ENCODE measurements at places on chromosomes 11 and 22. TPM values are rescaled to one million over a fixed set of nuclear protein-coding genes. Genes with fewer than 3 reads are reported as not detected.

The STX5 gene
- total RNA-seq = 32.2 TPM

The RASGRP2 gene
- 10.8 TPM for total RNA-seq

The CTSF gene
- total RNA-seq = 102 TPM

The CSNK2A3 gene
- total RNA-seq = 1.6 TPM

The SCGB1D2 gene
- total RNA-seq = not detected

The TUB gene
- 8.9 TPM for total RNA-seq

The SHISAL1 gene
- 0.47 TPM for total RNA-seq

The OR2AT4 gene
- not detected for total RNA-seq

The BATF2 gene
- total RNA-seq = 0.46 TPM

The TEAD1 gene
- 86.9 TPM for total RNA-seq

The OR4C3 gene
- total RNA-seq = not detected

The TBX10 gene
- not detected for total RNA-seq
